ENCODE measurements at places on chromosomes 6 and 20.

DNA sequence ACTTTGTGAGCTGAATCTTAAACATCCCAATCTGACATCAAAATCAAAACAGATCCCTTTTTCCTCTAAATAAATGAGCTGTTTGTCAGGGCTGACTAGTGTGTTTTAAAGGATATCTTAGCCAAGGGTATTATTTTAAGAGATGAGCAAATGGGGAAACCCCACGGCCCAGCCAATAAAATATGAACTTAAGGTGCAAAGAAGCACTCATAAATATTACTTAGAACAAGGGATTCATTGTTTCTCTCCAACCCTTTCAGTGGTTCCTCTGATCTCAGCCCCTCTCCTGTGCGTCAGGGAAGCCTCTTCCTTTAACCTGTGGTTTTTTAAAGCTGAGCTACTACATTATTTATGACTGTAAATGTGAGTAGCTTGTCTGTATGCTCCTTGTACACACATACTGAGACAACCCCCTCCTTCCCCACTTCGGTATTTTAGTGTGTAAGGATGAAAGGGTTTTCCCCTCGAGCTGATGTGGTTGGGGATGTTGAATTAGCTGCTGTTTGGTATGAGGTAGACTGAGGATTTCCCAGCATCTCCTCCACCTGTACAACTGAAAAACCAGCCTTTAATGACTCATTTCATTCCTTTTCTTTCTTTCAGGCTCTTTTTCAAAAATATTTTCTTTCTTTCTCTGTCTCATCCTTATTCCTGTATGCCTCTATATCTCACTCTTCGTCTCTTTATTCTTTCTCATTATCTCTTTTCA is 6.5 kb downstream of the BMP5 start:
- no peak for DNase-seq
- no peaks in the 10 kb centered on the region for H3K4me1 ChIP-seq
- no peak overlapping the region for H3K4me3 ChIP-seq
- H3K27ac ChIP-seq: no peak overlapping the region

GRCh38 chr6:39608652-39609345 is 116.4 kb downstream of the KIF6 start:
- peaks cover 2% of the 10 kb centered on the region for H3K27me3 ChIP-seq
- H3K36me3 ChIP-seq: no peaks in the 10 kb centered on the region
- H3K27ac ChIP-seq: no peak overlapping the region
- H3K4me3 ChIP-seq: no peak overlapping the region
- DNase-seq: no peak

GRCh38 chr6:111871725-111872400 is 1.4 kb downstream of the FYN start:
- no peaks in the 10 kb centered on the region for H3K27me3 ChIP-seq
- peak overlapping the region; percentile 70 for H3K4me3 ChIP-seq
- peaks cover 30% of the 10 kb centered on the region for H3K4me1 ChIP-seq
- peak overlapping the region; percentile 86 for H3K27ac ChIP-seq
- H3K36me3 ChIP-seq: no peaks in the 10 kb centered on the region

GRCh38 chr6:135147637-135148592 is 33.2 kb upstream of the MYB start:
- no peak for DNase-seq
- H3K4me1 ChIP-seq: no peaks in the 10 kb centered on the region
- H3K27ac ChIP-seq: no peak overlapping the region
- no peaks in the 10 kb centered on the region for H3K36me3 ChIP-seq

GRCh38 chr6:19415605-19416326 is 421.4 kb upstream of the ID4 start:
- no peak for DNase-seq
- H3K4me3 ChIP-seq: no peak overlapping the region
- no peaks in the 10 kb centered on the region for H3K4me1 ChIP-seq
- H3K36me3 ChIP-seq: no peaks in the 10 kb centered on the region
- no peak overlapping the region for H3K27ac ChIP-seq

DNA sequence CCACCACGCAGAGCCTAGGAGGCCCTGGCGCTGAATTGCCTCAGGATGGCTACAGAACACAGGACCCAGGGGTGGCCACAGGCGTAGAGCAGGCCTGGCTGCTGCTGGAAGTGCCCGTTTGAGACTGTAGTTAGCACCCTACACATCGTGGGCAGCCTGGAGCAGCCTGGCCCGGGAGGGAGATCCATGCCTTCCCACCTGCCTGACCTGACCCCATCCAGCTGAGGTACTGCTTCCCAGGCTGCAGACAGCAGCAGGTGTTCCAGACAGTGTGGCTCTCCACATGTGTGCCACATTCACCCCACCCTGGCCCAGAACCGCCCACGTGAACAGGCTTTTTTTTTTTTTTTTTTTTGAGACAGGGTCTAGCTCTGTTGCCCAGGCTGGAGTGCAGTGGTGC is 20.9 kb upstream of the MAP1LC3A start:
- H3K27me3 ChIP-seq: no peaks in the 10 kb centered on the region
- H3K27ac ChIP-seq: no peak overlapping the region
- peaks cover 16% of the 10 kb centered on the region for H3K4me1 ChIP-seq
- H3K36me3 ChIP-seq: peaks cover 55% of the 10 kb centered on the region
- no peak overlapping the region for H3K4me3 ChIP-seq

DNA sequence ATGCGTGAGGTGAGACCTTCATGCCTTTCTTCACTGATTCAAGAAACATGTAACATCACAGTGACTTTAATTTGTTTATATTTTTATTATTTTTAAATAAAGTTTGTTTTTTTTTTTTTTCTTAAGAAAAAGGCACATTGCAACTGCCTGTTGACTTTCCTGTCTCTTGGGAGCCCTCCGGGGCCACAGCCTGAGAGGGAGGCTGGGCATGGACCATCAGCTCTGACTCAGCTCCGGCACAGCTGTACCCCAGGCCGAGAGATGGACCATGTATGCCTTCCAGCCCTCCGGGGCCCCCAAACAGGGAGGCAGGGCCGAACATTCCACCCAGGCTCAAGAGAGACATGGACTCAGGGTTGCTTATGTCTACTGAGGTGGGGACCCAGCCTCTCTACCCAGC is 99.9 kb downstream of the NFATC2 start:
- H3K27ac ChIP-seq: no peak overlapping the region
- peaks cover 44% of the 10 kb centered on the region for H3K36me3 ChIP-seq
- H3K4me1 ChIP-seq: peaks cover 38% of the 10 kb centered on the region
- no peak for DNase-seq
- H3K4me3 ChIP-seq: no peak overlapping the region

DNA sequence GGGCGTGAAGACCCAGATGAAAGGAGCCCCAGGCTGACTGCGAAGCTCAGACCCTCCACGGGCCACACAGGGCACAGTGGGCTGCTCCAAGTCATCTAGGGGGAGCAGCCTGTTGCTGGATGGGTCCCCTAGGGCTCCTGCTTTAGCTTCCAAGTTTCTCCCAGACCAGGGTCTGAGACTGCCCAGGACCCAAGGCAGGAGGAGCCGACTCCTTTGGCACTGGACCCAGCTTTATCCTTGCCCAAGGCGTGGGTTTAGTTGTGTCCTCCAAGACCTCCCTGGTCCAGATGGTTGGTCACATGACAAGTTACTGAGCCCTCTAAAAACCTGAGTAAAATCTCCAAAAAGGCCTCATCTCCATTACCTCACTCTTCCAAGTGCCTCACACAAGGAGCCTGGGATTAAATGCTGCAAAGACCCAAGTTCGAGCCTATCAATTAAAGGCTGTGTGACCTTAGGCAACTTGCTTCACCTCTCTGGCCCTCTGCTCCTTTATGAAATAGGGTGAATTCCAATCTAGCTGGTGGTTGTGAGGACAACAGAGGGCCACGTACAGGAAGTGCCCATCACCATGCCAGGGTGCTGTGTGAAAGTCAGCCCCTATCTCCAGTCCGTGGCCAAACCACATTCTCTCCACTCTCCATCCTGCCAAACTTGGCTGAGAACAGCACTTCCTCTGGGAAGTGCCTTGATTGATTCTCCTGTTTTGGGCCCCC is 2.5 kb downstream of the NECAB3 start:
- H3K36me3 ChIP-seq: no peaks in the 10 kb centered on the region
- H3K4me1 ChIP-seq: peaks cover 38% of the 10 kb centered on the region
- DNase-seq: no peak
- H3K27me3 ChIP-seq: no peaks in the 10 kb centered on the region
- H3K27ac ChIP-seq: no peak overlapping the region

DNA sequence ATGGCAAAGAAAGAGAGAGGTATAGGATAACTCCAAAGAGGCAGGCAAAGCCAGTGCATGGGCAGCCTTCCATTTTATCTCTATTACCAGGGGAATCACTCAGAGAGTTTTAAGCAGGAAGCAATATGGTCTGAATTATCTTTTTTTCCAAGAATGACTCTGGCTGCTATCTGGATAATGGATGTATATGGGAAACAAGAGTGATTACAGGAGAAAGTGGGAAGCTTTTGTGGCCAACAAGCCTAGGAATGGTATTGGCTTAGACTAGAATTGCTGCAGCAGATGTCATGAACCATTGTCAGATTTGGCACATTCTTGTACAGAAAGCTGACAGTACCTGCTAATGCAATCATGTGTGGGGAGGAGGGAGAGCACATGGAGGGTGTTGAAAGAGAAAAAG is 73.0 kb upstream of the BTBD3 start:
- H3K4me1 ChIP-seq: no peaks in the 10 kb centered on the region
- no peak overlapping the region for H3K27ac ChIP-seq
- H3K27me3 ChIP-seq: no peaks in the 10 kb centered on the region
- DNase-seq: no peak
- H3K36me3 ChIP-seq: no peaks in the 10 kb centered on the region
- H3K4me3 ChIP-seq: no peak overlapping the region

- no peak for DNase-seq
- no peaks in the 10 kb centered on the region for H3K27me3 ChIP-seq
- no peak overlapping the region for H3K4me3 ChIP-seq
- H3K27ac ChIP-seq: no peak overlapping the region
- no peaks in the 10 kb centered on the region for H3K4me1 ChIP-seq
Observed at GRCh38 chr6:6635869-6636268, 47.3 kb downstream of the LY86 start.

- H3K36me3 ChIP-seq: no peaks in the 10 kb centered on the region
- H3K4me1 ChIP-seq: no peaks in the 10 kb centered on the region
- no peaks in the 10 kb centered on the region for H3K27me3 ChIP-seq
- no peak overlapping the region for H3K4me3 ChIP-seq
Observed at GRCh38 chr6:130796313-130796905, 30.8 kb upstream of the SMLR1 start.

- H3K36me3 ChIP-seq: no peaks in the 10 kb centered on the region
- H3K27me3 ChIP-seq: no peaks in the 10 kb centered on the region
- no peaks in the 10 kb centered on the region for H3K4me1 ChIP-seq
- H3K4me3 ChIP-seq: no peak overlapping the region
- no peak for DNase-seq
Observed at GRCh38 chr6:105873799-105874198, 212.3 kb upstream of the PRDM1 start.

- peak within 1 kb of the TSS; percentile 30 for H3K27ac ChIP-seq
- peaks cover 9% of the 10 kb centered on the region for H3K27me3 ChIP-seq
- no peak for DNase-seq
- H3K4me1 ChIP-seq: peaks cover 21% of the 10 kb centered on the region
- peak within 1 kb of the TSS; percentile 43 for H3K4me3 ChIP-seq
Observed at GRCh38 chr20:6767536-6768227, at the start of gene BMP2. Gene BMP2, plus strand, starts transcription at chr20:6767686. Its CDS starts 2,441 bp downstream, at chr20:6770127.

DNA sequence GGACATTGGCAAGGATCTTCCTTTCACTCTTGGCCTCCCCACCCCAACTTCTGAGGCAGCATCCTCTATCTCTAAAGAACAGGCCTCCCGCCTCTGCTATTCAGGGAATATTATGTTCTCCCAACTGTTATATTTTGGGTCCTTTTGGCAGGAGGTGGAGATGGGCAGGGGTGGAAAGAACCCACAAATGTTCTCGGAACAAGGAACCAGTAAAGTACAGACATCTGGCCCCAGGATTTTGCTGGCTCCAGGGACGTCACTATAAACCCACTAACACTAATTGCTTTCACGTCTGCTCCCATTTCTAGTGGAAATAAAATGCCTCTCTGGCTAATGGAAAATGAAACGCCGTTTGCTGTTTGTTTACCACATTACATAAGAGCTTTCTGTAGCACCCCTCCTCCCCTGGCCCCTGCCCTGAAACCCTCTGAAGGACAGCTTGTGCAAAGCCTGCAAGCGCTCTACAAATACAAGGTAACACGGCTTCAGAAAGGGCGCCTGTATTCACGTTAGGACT is 77.7 kb upstream of the TBC1D7 start:
- H3K27ac ChIP-seq: no peak overlapping the region
- H3K4me3 ChIP-seq: no peak overlapping the region
- no peaks in the 10 kb centered on the region for H3K36me3 ChIP-seq
- peaks cover 27% of the 10 kb centered on the region for H3K4me1 ChIP-seq
- DNase-seq: no peak
- H3K27me3 ChIP-seq: no peaks in the 10 kb centered on the region

DNA sequence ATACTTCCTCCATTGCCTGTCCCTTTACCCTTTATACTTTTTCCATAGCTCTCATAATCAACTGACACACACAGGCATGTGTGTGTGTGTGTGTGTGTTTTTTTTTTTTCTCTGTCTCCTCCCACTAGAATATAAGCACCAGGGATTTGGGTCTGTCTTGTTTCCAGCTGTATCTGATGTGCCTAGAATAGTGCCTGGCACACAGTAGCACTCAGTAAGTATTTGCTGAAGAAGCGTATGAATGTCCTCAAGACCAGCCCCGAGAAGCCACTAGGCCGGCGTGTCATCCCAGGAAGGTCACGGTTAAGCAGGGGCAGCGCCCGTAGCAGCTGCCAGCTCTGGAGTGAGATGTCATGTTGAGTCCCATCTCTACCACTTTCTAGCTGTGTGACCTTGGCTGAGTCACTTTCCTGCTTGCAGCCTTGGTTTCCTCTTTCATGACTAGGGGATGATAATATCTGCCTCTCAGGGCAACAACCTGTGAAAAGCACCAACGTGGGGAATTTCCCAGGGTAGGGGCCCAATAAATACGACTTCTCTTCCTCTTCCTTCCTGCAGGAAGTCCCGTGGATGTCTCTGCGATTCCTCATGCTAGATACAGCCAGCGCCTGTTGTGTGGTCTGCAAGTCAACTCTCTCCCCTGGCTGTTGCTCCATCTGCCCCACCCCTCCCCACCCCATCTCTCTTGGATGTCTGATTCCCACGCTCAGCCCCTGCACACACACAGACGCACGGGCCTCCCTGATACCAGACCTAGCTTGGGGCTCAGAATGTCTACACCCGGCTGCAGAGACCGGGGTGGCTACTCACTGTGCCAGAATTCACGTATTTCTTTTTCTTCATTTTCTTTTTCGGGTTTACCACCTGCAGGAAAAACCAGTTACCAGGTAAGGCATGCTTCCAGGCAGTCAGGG is 58.1 kb downstream of the RAB44 start:
- no peaks in the 10 kb centered on the region for H3K36me3 ChIP-seq
- H3K27ac ChIP-seq: peak overlapping the region; percentile 72
- peak overlapping the region; percentile 7 for H3K4me3 ChIP-seq
- H3K27me3 ChIP-seq: no peaks in the 10 kb centered on the region
- peak; percentile 93 for DNase-seq
- H3K4me1 ChIP-seq: peaks cover 78% of the 10 kb centered on the region

GRCh38 chr6:126807876-126808275 is 310.6 kb upstream of the RSPO3 start:
- DNase-seq: no peak
- no peak overlapping the region for H3K27ac ChIP-seq
- H3K36me3 ChIP-seq: no peaks in the 10 kb centered on the region
- no peak overlapping the region for H3K4me3 ChIP-seq
- H3K4me1 ChIP-seq: no peaks in the 10 kb centered on the region
- H3K27me3 ChIP-seq: no peaks in the 10 kb centered on the region
